ENCODE measurements at places on chromosomes 3 and 15.

DNA sequence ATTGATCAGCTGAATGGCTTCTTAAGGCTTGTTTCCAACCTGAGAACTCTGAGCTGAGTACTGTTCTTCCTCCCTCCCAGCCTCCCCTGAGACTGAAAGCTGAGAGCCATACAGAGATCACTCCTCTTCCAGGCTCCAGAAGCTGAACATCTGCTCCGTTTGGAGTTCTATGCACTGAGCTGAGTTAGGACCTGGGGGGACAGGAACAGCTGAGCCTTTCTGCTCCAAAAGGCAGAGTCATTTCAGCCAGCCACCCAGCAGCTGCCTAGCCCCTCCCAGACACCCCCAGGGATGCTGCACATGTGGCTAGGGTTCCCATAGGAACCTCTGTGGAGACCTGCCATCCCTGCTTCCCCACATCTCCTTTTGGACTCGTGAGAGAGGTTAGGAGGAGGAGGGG is 64.2 kb upstream of the GLCE start:
- no peak for DNase-seq

- DNase-seq, result no peak
Observed at GRCh38 chr15:75751891-75752290, 39.2 kb upstream of the CSPG4 start.

DNA sequence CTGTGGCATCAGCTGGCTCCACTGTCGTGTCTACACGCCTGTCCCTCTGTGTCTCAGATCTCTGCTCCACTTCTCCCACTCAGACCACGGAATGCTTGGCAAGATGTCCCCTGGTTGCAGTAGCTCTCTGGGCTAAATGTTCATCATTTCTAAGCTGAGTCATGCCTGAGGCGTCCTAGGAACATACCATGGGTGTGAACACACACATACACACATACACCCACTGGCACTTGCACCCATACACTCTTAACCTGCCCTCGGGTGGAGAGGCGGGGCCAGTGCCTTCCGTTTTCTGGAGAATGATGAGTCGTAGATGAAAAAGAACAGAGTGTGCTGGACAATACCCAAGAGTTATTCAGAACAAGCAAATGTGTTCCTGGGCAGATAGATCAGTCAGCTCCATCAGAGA is 72.4 kb downstream of the SENP2 start:
- DNase-seq, result peak; percentile 15

DNA sequence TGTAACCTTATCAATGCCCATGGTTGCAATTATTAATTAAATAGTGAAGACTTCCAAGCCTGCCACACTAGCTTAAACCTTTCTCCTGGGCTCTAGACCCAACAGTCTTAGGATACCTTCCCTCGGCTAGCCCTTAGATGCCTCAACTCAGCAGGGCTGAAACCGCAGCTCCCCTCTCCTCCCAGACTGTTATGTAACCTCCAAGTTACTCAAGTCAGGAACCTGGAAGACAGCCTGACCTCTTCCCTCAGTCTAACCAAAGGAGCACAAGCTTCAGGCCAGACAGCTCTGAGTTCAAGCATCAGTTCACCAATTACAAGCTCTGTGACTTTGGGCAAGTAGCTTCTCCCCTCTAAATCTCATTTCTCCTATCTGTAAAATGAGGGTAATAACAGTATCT is 70.5 kb upstream of the HACD2 start:
- no peak for DNase-seq

DNA sequence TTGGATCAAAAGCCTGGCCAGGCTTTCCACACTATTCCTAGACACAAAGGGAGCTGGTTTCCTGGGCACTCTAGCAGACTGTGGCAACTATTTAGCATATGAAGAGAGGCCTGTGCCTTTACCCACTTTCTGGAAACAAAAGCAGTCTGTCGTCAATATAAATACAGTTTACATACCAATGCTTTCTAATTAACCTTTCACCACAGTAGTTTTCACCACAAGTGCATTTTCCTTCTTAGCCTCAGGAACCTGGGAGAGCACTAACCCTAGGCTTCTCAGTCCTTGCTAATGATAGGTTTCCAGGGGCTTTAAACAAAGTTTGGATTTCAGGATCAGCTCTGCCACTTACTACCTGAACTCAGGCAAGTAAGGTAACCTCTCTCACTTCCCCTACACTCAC is 499.1 kb downstream of the MAGI1 start:
- no peak for DNase-seq

DNA sequence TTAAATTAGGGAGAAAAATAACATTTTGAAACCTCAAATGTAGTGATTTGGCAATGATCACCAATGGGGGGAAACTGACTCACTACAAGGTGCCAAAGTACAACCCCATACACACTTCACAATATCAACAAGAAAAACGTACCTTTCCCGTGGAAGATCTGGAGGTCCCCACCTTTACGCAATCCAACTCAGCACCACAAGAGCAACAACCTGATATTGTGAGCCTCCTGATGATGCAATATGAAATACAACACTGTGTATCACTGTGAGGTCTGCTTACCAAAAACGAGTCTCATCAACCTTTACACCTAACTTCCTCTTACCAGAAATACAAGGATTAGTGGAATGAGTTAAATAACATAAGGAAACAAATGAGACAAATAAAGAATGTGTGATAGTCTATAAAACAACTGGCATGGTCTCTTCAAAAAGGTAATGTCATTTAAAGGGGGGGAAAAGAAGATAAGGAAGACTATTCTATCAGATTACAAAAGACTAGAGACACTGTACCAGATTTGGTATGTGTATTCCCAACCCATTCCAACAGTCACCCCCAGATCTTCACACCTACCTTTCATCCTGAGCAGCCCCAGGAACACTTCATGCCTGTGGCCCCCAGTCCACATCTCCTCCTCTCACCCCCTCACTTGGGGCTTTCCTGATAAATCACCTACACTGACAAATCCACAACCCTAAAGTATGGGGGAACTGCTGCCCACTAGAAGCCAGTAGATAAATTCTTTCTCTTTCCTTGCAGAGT is 27.7 kb downstream of the DLG1 start:
- DNase-seq, result no peak

GRCh38 chr15:66085128-66085527 is 168.4 kb downstream of the MEGF11 start:
- DNase-seq, result peak; percentile 40

DNA sequence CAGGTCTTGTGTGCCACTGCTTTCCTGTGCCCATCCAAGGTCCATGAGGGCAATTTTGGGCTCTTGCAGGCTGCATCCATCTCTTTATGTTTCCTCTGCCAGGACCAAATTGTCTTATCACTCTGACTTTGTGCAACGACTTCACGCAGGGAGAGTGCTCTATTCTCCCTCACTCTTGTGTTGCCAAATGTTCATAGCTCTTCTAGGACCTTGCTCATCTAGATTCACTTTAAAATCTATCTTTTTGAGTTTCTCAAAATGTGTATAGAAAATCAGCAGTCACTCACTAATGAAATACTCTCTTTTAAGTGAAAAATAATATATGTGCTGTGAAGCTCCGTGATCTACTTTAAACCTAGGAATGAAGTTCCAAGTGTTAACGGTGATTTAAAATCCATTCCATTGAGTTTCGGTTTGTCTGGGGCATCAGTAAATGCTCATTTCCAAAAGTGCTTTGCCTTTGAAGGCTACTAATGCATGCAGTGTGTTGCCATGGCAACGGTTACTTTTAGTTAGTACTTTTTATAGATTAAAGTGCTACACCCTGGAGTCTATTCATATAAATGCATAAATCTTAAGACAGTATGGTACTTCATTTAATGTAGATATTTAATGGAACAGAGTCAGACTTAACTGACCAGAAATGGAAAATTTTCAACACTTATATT is 46.6 kb upstream of the GOLGA8J start:
- DNase-seq, result no peak

- DNase-seq, result no peak
Observed at GRCh38 chr3:138072796-138073195, 42.6 kb downstream of the DZIP1L start.

DNA sequence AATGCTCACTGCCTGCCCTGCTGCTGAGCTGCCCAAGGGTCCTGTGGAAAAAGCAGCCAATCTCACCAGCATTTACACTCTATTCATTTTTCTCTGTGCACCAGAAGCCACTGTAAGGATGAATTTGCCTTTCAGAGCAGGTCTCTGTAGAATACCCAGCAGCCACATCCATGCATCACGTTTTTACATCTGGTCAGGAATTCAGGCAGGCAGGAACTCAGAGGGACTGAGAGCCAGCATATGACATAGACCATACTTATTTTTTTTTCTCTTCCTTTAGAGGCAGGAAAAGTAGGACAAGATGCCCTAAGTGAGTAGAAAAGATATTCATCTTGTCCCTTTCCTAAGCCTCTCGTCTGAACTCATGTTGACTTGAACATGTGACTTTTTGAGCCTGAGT is 292.7 kb downstream of the EPHB1 start:
- no peak for DNase-seq

DNA sequence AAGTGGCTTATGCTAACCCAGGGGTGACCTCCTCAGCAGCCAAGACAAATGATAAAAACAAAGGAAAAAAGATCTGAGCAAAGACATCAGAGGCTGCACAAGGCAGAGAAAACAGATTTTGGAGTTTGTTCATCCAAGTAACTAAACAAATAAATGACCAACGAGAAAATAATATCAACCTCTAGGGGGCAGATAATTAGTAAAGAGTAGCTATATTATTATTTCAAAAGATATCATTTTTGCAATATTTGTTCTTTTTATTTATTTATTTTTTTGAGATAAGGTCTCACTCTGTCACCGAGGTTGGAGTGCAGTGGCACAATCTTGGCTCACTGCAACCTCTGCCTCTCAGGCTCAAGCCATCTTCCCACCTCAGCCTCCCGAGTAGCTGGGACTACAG is 101.8 kb downstream of the PCCB start:
- DNase-seq, result no peak

- DNase-seq, result no peak
Observed at GRCh38 chr3:127008236-127008635, 25.3 kb downstream of the PLXNA1 start.

All from stimulated activated CD4-positive, alpha-beta T cell treated with anti-CD3 and anti-CD28 coated beads, Interleukin-15, amount 100 ng/mL, for 24 hours (primary cell).